ENCODE measurements at places on chromosomes 11 and 22. TPM values are rescaled to one million over a fixed set of nuclear protein-coding genes. Genes with fewer than 3 reads are reported as not detected.

DNA sequence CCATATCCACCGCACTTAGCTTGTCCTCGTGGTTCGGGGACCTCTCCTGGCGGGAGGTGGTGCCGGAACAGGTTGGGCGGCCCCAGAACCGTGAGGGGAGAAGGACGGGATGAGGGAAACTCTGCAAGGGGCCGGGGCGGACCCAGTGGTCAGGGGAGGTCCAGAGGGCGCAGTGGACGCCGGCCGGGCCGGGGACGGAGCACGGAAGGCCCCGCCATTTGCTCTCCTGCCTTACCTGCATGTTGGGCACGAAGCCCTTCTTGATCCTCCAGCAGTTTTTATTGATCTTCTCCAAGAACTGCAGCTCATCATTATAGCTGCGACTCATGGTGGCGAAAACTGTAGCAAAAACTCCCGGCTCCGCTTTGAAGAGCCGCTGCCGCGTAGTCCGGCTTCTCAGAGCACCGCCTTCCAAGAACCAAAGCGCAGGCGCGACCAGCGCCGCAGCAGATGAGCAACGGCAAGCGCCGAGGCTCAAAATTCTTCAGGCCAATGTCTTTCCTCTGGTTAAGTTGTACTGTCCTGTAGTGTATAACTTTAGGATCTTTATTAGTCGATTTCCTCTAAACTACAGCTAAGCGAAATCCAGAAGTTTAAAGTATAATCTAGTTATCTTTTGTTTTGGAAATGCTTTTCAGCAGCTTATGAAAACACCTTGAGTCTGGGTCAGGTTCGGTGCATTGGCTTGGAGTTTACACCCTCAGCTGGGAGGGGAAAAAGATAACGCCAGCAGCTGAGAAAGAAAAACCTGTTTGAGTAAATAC is at the start of gene RTCB:
Gene RTCB (minus strand): TSS at position 419 of the 764 bp plus-strand sequence. CDS start 91 bp downstream, at position 328.
- peak; percentile 95 for DNase-seq

- DNase-seq = no peak
Observed at GRCh38 chr22:50228366-50228765, 16.5 kb downstream of the TUBGCP6 start.

- DNase-seq = no peak
Observed at GRCh38 chr11:6747097-6747668, 24.6 kb downstream of the OR2AG2 start.

Gene OR51G1
- total RNA-seq = not detected

Gene MRGPRX3
- total RNA-seq = not detected

Gene HORMAD2
- total RNA-seq = not detected

- no peak for DNase-seq
Observed at GRCh38 chr11:30567120-30567519, 19.0 kb downstream of the MPPED2 start.

Measured in GM23338 (cell line).